Jurkat, Clone E6-1 (cell line): ENCODE measurements at places on chromosomes 16 and 17.

GRCh38 chr16:49465661-49466528 lies 92.3 kb downstream of the C16orf78 start:
- no peak for DNase-seq

- no peak for DNase-seq
Measured at GRCh38 chr16:79168321-79168720, 432.2 kb downstream of the MAF start.

DNA sequence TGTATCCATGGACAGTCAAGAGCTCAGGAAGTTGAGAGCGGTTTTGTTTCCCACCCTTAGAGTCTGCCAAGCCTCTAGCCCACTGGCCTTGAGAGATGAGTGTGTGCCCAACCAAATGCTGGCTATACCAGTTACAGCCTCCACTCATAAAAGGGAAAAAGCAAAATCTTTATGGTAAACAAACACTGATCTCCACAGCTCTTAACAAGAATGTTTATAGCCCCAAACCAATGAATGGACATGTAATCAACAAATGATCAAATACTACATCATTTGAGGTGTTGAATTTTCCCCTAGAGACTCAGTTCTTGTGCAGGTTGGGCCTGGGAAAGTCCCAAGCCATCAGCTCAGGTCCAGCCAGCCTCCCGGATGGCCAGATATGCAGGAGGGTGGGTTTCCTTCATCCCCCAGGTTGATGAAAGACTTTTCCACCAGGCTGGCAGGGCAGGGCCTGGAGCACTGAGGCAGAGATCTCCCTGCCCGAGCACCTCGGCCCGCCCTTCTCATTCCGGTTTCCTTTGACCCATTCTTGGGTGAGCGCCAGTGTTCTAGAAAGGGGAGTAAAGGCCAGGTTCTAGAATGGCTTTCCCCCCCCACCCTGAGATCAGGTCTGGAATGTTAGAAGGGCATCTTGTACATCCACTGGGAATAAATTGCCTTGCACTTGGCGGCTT lies 3.9 kb upstream of the EFTUD2 start:
- DNase-seq, result no peak

DNA sequence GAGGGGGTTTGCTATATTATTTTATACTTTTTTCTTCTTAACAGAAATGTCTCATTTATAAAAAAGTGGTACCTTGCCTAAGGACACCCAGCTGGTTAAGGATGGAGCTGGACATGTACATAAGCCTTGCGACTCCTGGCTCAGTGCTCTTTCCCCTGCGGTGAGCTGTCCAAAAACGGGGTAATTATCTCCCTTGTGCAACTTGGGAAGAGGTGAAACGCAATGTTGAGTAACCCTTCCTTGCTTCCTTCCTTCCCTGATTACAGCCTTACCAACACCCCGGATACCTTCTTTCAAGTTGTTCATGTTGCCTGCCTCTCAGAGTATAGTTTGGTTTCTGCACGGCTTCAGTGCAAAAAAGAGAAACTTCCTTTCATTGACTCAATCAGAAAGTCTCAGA lies 94.1 kb upstream of the XYLT1 start:
- no peak for DNase-seq

DNA sequence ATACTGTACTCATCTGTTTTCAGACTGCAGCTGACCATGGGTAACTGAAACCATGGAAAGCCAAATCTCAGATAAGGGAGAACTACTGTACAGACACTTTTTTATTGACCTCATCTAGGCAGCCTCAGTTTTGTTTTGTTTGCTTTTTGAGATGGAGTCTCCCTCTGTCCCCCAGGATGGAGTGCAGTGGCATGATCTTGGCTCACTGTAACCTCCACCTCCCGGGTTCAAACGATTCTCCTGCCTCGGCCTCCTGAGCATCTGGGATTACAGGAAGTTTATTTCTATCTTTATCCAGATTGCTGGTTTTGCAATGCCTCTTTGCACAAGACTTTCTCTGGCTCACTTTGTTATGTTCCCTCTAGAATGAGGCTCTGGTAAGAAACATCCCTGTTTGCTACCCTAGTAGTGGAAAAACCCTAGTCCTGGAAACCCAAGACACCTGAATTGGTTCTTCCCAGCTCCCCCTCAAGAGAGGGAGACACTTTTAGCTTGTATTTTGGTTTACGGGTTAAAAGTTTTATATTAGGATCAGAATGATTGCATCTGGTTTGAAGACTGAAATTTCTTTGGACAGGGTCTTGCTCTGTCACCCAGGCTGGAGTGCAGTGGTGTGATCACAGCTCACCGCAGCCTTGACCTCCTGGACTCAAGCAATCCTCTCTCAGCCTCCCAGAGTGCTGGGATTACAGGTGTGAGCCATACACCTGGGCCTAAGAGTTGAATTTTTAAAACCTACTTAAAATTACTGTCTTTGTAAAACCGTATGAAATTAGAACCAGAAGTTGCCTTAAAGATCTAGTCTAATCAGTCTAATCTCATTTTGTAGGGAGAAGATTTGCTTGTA lies 38.9 kb downstream of the ZNF207 start:
- no peak for DNase-seq

DNA sequence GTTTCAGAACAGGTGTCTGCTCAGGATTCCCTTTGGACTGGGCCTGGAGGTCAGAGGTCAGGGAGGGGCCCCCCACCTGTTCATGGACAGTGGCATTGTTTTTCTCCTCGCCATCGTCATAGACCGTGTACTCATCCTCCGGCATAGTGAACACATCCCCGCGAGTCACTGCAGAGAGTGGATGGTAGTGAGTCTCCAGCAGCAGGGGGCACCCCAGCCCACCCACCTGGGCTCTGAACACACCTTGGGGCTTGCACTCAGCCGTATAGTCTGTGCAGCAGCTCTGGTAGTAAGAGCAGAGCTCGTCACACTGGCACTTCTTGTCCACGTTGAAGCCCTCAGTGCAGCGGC lies 448 bp downstream of the VTN start:
- DNase-seq, result no peak

- no peak for DNase-seq
Measured at GRCh38 chr16:4067262-4068001, 48.8 kb downstream of the ADCY9 start.

DNA sequence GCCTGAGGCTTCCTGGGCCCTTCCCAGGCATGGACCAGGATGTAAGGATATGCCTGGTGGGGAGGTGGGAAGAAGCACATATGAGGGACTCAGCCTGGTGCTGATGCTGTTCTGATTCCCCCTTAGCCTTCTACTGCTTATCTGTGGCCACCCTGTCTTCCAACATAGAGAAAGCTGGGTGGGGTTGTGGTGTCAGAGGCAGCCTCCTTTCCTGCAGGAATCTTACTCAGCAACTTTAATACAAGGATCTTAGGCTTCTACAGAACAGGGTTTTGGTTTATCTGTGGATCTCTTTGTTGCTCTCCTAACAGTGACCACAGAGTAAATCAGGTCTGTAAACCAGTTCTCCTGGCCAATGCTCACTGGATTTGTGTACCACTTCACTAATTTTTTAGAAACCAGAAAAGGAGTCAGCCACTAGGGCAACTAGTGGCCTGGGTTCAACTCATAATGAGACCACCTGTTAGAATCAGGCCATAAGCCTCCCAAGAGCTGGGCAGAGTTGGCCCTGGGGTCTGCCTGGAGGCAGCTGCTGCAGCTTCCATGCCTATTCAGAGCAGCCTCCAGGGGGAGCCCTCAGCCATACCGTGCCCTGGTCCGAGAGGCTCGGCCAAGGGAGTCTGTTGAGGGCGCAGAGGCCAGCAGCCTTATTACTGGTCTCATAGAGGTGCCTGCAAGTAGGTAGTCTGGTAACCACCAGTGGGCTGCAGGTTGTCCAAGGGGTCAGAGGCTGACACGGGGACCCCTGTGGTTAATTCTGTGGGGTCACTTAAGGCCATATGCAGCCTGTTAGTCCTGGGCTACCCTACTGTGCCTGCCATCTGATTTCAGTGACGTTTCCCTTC lies 7.1 kb downstream of the HAS3 start:
- no peak for DNase-seq

DNA sequence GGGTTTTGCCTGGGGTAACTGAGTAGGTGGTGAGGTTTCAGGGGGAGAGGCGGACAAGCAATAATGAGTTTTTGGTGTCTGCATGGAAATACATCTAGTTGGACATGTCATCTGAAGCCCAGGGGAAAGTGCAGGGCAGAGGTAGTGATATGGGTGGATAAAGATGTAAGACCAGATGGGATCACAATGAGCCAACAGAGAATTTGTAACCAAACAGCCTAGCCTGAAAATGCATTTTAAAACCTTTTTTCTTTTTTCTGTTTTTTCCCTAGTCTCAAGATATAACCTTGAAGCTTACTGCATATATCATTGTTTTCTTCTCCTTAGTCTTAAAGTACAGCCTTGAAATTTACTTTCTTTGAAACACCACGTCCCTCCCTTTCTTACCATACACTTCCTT lies 3.7 kb upstream of the ZNF19 start:
- DNase-seq, result no peak
